ENCODE measurements at places on chromosomes 13 and 19.

- DNase-seq: no peak
Measured at GRCh38 chr19:13297023-13297422, 146.8 kb downstream of the IER2 start.

- no peak for DNase-seq
Measured at GRCh38 chr13:104645786-104646185, 1579.6 kb upstream of the SLC10A2 start.

- no peak for DNase-seq
Measured at GRCh38 chr13:101627556-101627943, 175.1 kb downstream of the ITGBL1 start.

DNA sequence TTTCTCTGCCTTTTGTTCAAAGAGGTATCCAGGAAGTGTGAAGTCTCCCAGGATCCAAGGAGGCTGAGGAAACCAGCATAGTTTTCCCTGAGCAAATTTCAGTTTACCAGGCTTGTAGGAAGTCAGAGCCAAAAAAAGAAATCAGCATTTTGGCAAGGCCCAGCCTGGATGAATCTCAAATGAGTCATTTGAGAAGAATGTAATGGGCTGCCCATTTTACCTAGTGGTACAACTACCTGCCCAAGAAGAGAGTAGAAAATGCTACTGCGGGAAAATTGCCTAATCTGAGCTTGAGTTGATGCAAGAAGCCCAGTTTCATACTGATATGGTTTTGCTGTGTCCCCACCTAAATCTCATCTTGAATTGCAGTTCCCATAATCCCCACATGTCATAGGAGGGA, 284.1 kb upstream of the ZNF507 start:
- no peak for DNase-seq

DNA sequence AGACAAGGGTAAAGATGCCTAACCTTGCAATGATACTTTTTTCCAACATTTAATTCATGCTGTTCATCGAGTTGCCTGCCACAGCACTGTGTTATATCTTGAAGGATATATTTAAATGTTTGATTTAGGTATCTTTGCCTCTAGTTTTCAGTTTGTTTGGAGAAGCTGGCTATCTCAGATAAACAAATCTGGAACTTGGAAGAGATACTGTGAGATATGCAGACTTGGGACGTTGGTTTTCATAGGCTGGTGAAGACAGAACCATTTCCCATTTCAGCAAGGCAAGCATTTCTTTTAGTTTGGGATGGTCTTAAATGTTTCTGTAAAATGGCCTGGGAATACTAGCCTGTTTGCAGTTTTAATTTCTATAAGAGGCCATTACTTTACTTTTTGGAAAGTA, 3.3 kb downstream of the RNASEH2B start:
- DNase-seq: no peak

- DNase-seq: no peak
Measured at GRCh38 chr13:45040622-45041021, 51.3 kb downstream of the GPALPP1 start.

DNA sequence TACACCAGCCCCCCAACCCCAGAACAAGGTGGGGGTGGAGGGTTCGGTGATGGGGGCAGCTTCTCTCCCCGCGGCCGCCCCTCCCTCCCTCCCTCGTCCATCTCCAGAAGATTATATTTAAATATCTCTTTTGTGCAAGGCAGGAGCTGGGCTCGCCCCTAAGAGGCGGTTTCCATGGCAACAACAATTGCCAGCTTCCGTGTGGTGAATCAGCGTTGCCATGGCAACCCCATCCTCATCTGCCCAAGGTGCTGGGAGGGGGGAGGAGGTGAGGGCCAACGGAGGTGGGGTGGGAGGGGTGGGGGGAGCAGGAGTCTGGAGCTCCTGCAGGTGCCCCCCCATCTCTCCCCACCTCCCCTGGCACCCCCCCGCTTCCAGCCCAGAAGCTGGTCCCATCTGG, 46.4 kb downstream of the CELF5 start:
- DNase-seq: peak; percentile 69

GRCh38 chr19:14434543-14435319, 1.6 kb downstream of the PKN1 start:
- peak; percentile 51 for DNase-seq

GRCh38 chr19:45063851-45064801, 12.2 kb downstream of the ZNF296 start:
- DNase-seq: no peak

DNA sequence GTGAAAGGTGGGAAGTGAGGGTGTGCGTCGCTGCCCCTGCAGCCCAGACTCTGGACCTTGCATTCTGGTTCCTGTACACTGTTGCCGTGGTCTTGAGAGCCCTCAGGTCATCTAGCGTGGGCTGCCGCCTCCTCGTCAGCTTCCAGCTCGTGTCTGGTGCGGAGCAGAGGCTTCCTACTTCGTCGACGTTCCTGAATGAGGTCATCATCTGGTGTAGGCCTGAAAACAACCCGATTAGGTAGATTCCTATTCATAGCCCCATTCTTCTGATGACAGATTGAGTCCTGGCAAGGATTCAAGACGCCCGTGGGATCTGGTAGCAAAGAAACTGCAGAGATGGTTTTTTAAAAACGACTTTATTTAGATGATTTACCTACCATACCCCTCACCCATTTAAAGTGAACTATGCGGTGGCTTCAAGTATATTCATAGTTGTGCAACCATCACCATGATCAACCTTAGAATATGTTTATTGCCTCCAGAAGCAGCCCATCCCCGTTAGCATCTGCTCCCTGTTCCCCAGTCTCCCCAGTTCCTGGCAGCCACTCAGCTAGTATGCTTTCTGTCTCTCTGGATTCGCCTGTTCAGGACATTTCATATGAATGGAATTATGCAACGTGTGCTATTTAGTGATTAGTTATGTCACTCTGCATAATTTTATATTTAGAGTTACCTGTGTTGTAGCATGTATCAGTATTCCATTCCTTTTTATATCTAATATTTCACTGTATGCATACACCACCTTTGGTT, 13.8 kb downstream of the NAXD start:
- DNase-seq: no peak

GRCh38 chr13:111043575-111043982, 71.5 kb upstream of the ARHGEF7 start:
- DNase-seq: no peak

DNA sequence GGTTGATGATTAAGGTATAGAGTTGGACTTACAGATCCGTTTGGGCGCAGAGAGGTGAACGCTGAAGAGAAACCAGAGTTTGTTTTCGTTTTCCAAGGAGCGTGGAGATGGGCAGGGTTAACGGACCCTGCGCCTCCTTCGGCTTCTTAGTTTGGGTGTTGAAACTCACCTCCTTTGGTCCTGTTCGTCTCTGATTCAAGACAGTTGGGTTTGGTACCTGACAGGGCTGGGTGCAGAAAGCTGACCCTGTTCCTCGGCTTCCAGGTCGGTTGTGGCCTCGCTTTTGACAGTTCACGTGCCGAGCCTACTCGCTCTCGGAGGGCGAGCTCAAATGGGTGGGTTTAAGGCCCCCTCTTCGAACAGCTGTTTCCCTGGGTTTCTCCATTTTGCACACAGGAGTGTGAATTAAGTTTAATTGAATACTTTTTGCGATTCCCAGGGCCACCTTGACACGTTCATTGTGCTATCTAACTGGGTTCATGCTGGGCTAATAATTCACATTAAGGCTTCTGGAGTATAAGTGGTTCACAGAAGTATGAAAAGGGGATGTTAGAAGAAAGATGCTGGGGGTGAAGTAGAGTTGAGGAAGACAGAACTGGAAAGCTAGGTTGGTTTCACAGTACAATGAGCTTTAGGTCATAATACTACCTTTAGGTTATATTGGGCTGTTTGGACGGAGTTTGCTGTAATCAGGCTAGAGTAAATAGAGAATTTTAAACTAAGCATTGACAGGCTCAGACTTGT, 638 bp downstream of the USPL1 start:
- no peak for DNase-seq

Data from CD4-positive, alpha-beta T cell treated with Interleukin-17A for 4 hours (primary cell).